Progenitor cell of endocrine pancreas (in vitro differentiated cells): ENCODE measurements at places on chromosomes 4 and X.

DNA sequence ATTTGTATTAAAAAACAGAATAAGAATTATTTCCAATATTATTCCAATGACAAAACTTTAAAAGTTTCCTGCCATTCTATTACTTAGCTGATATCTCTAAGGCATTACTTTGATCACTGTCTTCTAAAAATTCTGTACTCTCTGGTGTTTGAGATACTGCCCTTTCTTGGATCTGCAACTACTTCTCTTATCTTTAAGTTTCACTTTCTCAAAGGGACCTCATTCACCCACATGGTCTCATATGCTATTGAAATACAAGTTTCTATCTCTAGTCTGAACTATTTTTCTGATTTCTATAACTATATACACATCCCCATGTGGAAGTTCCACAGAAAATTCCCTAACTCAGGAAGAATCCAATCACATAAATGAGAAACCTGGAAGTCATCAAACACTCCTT is 22.2 kb downstream of the TMPRSS11E start:
- DNase-seq: no peak

DNA sequence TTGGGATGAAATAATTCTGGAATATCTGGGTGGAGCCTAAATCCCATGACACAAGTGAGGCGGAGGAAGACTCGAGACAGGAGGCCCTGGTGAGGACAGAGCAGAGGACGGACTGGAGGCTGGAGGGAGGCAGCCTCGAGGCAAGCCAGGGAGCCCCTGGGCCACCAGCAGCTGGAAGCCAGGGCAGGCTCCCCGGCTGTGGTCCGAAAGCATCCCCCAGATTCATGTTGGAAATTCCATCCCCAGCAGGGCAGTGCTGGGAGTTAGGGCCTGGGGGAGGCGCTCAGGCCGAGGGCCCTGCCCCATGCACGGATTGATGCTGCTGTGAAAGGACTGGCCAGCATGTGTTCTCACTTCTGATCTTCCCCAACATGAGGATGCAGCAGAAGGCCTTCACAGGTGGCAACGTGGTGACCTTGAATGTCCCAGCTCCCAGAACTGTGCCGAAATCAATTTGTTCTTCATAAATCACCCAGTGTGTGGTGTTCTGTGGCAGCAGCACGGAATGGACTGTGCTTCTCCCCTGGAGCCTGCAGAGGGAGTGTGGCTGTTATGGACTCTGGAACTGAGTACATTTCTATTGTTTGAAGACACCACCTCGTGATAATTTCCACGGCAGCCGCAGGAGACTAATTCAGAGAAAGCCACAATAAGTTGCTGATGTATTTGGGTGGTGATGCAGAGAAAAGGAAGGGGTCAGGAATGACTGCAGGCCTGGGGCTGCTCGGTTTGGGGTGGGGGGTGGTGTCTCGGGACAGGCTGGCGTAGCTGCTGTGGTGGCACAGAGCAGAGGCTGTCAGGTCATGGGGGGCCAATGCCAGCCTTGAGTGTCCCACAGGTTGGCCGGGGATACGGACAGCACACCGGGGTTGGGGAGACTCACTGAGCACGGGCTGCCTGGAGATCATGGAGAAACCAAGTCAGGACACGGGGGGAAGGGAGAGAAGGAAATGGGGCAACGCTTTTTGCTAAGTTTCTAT is 56.9 kb downstream of the PCGF3 start:
- no peak for DNase-seq

- DNase-seq: no peak
These were observed 17.8 kb upstream of the STOX2 start for GRCh38 chr4:183887351-183887750.

DNA sequence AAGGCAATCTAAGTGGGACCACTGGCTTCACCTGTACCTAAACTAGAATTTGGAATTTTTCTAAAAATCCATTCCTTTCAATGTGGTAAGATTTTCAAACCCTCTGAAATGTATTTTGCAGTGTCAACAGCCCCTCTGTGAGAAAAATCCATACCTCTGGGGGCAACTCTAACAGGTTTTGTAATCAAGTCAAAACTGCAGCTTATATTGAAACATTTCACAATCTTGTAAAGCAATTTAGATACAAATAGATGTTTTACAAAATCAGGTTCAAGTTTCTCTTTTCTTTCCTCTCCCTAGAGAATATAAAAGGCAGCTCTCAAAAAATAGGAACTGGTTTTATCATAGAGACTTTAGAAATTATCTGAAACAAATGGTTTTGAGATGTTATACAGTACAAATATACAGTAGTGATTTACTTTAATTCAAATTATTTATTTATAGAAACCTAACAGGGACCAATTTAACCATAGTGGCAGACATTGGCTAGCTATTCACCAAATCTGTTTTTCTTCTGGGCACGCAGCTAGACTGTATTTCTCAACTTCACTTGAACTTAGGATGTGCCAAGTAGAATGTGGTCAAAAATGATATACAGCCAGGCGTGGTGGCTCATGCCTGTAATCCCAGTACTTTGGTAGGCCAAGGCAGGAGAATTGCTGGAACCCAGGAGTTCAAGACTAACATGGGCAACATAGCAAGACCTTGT is 36.3 kb upstream of the SPINK2 start:
- no peak for DNase-seq

DNA sequence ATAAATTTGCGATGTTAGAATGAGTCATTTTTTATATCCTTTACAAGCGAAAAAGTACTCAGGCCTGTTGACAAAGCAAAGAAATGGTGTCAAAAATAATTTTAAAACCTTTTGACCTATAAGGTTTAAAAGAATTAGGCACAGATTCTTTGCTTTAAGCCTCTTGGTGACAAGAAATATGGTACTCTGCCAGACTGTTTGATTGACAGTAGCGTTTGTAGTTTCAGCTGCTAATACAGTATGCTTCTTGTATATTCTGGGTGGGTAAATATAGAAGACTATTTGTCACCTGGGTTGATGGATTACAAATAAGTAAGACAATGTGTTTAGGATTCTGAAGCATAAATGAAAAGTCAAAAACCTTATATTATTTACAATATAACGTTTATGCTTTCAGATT is 193.1 kb upstream of the PITX2 start:
- DNase-seq: no peak

DNA sequence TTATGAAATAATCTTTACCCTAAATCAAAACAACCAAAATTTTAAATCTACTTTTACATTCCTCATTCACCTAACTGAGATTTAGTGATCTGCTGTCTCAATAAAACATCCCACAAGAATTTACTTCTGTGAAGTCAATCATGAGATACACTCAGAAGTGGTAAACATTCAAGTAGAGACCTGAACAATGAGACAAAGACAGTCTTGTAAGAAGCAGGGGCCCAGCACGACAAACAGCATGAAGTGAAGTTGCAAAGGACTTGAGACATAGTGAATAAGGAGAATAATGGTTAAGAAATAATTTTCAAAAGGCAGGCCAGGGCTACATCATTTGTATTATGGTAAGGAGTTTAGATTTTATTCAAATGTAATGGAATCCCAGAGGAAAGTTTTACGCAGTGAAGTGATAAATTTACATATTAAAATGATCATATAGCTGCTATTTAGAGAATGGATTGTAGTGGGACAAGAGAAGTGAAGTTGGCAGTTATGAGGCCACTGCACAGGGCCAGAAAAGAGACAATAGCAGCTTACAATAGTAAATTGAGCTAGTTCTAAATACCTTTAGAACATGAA is 101.9 kb downstream of the MAB21L2 start:
- DNase-seq: no peak

DNA sequence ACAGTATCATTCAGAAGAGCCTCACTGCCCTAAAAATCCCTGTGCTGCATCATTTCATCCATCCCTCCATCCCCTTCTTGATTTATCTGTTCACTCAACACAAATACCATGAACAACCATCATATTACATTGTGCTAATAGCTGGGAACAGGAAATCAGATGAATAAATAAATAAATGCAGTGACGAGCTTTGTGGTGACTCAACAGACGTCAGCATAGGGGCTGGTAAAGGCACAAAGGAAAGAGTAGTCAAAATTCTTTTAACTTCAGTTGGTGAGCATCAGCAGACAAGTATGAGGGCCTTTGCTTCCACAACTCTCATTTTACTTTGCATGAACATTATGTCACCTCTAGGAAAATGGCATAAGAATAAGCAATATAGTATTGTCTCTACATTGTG is 65.5 kb downstream of the EDNRA start:
- DNase-seq: no peak

DNA sequence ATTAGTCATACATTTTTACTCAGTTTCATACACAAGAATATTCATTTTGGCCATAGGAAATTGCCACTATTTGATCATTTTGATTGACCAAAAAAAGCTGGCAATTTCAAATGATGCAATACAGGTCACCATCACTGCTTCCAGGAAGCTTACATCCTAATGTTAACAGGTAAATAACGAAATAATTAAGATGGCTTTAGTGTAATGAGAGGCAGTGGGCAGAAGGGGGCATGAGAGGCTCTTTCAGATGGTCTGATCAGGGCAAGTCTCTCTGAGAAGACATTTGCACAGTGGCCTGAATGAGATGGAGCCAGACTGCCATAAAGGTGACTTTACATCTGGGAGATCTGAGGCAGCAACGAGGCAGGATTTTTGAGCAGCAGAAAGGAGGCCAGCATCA is 170.7 kb downstream of the SLIT2 start:
- peak; percentile 48 for DNase-seq

DNA sequence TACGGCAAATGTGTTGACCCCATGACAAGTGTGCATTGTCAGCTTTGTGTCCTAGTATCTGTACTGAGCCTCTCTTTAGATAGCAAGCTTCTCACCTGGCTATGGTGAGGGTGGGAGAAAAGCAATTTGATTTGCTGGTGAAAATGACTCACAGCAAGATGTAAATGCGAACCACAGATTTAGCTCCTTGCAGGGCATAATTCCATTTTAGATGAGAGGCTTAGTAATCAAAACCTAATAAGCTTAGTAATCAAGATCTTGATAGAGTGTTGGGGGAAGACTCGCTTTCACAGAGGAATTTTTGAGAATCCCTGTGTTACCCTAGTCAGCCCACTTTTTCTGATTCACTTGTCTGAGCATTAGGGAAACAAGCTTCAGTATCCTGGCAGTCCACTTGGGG is 7.7 kb upstream of the OCIAD2 start:
- DNase-seq: no peak
